ENCODE measurements at places on chromosomes 12 and 14. TPM values are rescaled to one million over a fixed set of nuclear protein-coding genes. Genes with fewer than 3 reads are reported as not detected.

GRCh38 chr12:5439788-5440300 is 7.9 kb downstream of the NTF3 start:
- DNase-seq, result no peak

DNA sequence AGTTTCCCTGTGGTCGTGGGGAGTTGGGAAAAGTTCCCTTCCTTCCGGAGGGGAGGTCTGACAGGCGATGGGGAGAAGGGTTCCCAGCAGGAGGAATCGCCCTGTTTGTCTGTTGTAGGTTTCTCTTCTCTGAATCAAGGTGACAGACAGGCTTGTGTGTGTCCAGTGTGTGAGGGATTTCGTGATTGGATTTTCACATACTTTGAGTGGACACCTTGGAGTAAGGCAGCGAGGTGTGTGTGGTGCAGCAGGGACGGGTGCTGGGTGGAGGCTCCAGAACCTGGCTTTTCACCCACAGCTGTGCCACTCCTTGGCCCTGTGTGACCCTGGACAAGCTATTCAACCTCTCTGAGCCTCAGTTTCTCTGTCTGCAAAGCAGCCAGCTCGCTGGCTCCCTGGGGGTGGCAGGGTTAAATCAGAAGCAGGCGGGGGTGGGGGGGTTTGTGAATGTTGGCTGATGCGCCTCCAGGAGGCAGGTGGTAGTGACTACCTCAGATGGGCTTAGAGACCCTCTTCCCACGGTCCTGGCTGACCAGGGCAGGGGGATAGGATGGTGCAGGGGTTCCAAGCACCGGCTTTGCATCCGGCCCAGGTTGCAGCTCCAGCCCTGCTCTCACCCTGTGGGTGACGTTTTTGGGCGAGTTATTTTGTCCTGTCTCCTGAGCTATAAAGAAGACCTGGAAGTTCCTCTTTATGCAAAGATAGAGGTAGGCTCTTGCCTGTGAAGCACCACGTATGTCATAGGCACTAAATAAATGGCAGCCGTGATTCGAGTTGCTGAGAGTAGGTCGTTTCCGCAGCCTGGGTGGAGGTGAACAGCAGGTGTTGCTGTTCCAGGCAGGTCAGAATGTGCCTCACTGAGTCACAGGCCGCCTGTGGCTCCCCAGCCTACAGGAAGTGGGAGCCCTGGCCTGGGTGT is 679 bp downstream of the BDKRB2 start:
- DNase-seq, result no peak

GRCh38 chr12:62581288-62582064 is 114.8 kb downstream of the MON2 start:
- peak; percentile 64 for DNase-seq

DNA sequence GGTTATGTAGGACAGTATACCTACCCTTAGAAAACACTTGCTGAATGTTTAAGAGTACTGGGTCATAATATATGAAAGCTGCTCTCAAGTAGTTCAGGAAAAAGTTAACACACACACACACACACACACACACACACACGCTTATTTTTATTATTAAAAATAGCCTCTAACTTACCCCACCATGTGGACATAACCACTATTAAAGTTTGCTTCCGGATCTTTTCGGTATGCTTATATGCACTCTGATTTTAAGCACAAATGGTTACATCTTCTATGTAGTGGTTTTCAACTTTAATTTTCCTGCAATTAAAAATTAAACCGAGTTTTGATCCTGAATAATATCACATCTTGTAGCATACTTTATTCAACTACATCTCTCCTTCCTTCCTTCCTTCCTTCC is 84.9 kb upstream of the TRAF3 start:
- peak; percentile 2 for DNase-seq

DNA sequence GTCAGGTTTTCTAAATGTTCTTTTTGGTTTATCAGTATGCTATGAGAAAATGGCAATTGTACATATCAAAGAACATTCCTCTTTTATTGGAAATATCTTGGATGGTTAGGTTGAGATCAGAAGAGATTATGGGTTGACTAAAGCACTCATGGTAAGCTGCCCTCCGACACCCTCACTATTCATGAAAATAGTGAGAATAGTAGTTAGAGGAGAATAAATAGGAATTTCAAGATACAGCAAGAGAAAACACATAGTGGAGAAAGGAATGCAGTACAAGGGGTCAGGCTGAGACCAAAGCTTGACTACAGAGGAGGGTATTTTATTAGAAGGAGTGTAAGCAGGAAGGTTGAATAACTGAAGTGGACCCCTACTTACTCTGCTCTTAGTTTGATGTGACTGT is 112.5 kb downstream of the PTPRQ start:
- peak; percentile 2 for DNase-seq

DNA sequence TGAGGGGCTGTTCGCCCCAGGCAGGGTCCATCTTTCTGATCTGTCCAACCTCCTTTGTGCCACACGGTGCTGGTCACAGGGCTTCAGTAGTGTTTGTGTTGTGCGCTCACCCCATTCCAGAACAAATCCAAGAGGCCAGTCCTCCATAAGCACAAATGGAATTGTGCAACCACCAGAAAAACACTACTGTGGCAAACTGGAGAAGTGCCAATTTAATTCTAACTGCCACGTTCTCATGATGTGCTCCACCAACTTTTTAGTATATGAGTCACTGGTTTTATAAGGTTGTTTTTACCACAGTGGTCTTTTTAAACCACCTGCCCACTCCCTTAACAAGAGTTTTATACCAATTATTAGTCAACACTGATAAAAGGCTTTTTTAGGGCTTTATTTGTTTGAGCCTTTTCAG is 380.2 kb downstream of the NAV3 start:
- DNase-seq, result peak; percentile 80

Gene KSR2
- not detected for total RNA-seq

DNA sequence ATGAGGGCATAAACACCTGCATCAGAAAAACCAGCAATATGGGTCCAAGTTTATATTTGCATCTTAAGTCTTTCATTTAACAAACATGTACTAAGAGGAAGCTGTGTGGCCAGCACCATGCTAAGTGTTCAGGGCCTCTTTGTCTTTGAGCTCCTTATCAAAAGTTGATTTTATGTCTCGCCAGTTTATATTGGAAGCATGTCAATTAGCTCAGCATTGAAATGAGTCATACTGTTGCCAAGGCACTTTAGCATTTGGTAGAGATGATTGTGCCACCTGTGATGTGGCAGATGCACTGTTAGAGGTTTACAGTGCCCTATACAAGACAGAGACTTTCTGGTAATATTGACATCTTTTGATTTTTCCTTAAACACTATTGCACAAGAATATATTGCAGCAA is 68.5 kb downstream of the BHLHE41 start:
- DNase-seq, result no peak

GRCh38 chr12:6067152-6067916 is 57.1 kb downstream of the VWF start:
- DNase-seq, result no peak

GRCh38 chr12:15525441-15525840 is 203.1 kb downstream of the PTPRO start:
- DNase-seq, result no peak

DNA sequence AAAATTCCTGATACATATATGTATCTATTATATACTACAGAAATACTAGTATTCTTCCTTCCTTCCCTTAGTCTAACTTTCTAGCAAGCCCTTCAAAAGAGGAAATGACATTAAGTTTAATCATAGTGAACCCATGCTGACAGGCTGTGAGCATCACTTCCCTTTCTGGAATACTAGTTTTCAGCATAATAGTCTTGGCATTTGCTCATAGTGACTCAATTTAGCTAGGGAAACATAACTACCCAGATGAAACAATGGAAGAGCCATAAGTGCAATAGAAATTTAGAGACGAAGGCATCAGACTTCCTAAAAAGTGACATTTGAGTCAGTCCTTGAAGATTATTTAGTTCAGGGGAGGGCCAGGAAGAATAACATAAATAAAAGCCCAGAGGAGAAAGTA is 184.5 kb upstream of the CRY1 start:
- no peak for DNase-seq

Gene CLEC14A
- 0.12 TPM for total RNA-seq
